IPS-NIHi11 (cell line): ENCODE measurements at places on chromosomes 3 and 15.
A peak's percentile ranks its signal among the peaks of the same experiment; 100 is the strongest.

DNA sequence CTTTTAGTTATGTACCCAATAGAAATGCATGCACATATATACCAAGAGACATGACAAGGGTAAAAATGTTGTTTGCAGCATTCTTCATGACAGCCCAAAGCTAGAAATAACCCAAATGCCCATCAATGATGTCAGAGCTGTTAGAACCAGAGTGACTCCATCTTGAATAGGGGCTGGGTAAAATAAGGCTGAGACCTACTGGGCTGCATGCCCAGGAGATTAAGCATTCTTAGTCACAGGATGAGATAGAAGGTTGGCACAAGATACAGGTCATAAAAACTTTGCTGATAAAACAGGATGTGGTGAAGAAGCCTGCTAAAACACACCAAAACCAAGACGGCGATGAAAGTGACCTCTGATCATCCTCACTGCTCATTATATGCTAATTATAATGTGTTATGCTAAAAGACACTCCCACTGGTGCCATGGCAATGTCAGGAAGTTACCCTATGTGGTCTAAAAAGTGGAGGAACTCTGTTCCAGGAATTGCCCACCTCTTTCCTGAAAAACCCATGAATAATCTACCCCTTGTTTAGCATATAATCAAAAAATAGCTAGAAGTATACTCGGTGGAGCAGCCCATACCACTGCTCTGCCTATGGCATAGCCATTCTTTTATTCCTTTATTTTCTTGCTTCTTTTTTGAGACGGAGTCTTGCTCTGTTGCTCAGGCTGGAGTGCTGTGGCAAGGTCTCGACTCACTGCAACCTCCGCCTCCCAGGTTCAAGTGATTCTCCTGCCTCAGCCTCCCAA is 32.9 kb downstream of the ZBTB11 start:
- DNase-seq: no peak

DNA sequence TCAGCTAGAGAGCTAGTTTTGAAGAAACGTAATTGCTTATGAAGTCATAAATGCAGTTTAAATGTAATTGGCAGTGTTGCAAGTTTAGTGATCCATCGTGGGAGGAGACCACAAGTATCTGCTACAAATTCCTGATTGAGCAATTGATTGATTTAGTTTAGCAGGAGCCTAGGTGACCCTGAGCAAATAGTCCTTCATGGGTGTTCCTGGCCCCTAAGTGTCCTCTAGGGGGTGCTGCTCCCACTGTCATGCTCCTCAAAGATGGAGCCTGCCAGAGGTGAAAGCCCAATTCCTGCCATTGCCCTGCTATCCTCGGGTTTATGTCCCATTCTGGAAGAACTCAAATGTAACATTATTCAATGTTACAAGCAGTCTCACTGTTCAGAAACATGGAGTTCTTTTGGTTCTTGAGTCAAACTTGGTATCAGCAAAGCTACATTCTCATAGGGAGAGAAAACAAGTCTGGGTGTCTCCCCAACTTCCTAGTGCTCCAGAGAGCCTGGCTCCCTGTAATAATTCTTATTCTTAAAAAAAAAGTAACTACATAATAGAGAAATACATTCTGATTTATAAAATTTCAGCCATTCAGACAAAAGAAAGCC is 29.8 kb upstream of the SENP5 start:
- peak; percentile 82 for DNase-seq

DNA sequence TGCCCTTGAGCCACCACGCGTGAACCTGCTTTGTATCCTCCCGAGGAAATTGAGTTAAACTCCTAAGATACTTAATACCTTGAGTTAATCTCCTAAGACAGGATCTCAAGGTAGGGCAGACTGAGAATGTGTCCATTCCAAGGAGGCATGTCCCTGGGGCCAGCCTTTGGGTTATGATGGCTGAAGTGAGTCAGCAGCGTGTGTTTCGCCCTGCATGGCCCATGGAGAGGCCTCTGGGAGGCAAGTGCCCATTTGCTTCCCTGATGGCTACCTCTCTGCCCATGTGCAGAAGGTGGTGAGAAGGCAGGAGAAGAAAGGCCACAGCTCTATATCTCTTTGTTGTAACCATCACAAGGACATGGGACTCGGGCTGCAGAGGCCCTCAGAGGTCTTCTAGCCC is 36.7 kb upstream of the LIMD1 start:
- DNase-seq: no peak

GRCh38 chr15:71747128-71748083 is 62.9 kb upstream of the NR2E3 start:
- no peak for DNase-seq

DNA sequence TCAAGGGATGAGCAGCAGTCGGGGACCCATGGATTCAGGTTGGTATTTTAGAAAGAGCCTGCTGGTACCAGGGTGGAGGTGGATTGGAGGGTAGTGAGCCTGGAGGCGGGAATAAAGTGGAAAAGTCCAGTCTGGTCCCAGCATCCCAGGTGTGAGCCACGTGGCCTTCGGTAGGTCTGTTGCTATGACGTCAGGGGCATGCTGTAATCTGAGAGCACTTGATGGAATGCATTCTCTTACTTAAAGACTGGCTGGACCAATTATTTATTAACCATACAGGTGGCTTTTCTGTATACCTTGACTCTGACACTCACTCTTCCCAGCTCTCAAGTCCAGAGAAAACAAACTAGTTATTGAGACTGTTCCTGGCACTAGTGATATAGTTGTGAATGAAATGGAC is 389.9 kb upstream of the RGMA start:
- DNase-seq: peak; percentile 36

DNA sequence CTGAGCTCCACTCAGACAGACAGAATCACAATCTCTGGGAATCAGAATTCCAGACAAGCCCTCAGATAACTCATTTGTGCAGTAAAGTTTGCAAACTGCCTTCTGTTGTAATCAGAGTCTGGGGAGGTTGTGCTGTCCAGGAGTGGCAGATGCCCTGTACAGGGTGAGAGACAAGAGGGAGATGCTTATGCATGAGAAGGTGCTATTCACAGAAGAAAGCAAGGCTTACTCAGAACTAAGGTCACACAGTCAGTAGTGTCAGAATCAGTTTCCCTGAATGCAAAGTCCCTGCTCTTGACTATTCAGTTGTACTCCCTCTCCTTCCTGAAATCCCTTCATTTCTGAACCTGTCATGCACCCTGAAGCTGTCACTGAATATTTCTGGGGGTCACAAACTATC is 43.7 kb downstream of the SRPRB start:
- DNase-seq: no peak

DNA sequence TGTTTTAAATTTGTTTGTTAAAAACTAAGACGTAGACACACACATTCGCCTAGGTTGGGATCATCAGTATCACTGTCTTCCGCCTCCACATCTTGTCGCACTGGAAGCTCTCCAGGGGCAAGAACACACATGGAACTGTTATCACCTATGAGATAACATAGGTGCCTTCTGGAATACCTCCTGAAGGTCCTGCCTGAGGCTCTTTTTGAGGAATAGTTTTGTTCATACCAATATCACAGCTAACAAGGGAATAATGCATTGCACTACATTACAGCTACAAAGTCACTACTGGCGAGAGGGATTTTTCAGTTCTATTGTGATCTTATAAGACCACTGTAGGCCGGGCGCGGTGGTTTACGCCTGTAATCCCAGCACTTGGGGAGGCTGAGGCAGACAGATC is 29.9 kb downstream of the ZWILCH start:
- no peak for DNase-seq

GRCh38 chr3:155196131-155197021 is 97.1 kb downstream of the STRIT1 start:
- DNase-seq: no peak

GRCh38 chr3:66456711-66457173 is 44.1 kb downstream of the LRIG1 start:
- no peak for DNase-seq

DNA sequence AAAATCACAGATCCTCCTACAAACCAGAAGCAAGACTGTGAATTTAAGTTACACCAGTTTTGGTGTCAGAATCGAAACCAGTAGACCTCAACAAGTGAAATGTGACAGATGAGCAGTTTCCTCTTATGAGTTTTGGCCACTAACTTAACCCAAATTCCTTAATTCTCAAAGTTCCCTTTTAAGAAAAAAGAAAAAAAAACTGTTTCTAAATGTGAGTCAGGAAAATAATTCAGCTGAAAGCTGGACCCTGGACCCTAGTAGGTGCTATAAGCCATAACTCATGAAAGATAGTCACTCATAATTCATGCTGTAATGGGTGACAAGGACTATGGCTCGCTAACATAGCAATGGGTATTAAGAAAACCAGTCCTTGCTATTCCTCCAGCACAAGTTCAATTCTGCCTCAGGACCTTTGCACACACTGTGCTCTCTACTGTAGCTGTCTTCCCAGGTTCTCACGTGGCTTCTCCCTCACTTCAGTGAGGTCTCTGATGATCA is 9.0 kb upstream of the THRB start:
- DNase-seq: no peak

- DNase-seq: no peak
Observed at GRCh38 chr3:168859574-168859973, 763.9 kb upstream of the GOLIM4 start.

- DNase-seq: no peak
Observed at GRCh38 chr15:69692342-69692741, 239.7 kb downstream of the RPLP1 start.

- no peak for DNase-seq
Observed at GRCh38 chr3:140334132-140334929, 343.5 kb upstream of the TRIM42 start.

DNA sequence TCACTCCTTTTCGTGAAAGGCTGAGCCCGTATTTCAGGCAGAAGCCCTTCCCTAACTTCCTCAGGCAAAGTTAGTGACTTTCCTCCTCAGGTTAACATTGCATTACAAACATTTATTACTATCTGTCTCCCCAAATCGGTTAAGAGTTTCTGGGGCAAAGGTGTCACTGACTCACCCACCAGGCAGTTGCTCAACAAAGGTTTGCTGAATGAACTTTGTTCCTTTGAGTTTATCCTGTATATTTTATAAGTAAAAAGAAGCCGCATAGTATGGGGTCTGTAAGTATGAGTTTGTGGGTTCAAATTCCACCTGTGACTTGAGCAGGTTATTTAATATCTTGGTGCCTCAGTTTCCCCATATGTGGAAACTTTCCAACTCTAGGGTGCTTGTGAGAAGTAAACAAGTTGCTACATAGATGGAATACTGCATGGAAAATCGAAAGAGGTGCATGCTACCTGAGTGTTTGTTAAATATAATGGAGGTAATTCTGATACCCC is 177.7 kb downstream of the THRB start:
- no peak for DNase-seq

DNA sequence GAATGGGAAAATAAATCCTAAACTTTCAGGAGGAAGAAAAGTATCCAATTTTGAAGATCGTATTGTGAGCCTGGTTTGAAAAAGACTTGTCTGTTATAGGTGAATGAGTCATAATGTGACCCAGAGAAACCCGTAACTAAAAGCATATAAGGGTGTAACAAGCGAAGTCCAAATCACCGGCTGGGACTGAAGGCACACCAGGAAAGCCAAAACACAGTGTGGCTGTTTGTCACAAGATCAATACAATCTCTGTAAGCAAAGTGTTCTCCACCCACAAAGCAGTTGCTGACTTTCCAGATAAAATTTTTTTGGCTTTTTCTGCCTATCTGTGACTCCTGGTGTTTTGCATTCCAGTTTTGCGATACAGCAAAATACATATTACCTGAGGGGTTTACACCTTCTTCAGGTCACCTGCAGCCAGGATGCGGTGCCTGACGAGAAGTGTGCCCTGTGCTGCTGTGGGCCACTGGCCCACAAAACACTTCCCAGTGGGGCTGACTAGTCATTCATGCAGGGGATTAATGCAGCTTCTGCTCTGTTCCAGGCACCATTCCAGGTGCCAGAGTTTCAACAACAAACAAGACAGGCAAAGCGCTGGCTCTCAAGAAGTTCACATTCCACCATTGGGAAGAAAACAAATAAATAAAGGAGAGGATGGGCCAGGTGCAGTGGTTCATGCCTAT is 14.4 kb downstream of the HES1 start:
- no peak for DNase-seq

DNA sequence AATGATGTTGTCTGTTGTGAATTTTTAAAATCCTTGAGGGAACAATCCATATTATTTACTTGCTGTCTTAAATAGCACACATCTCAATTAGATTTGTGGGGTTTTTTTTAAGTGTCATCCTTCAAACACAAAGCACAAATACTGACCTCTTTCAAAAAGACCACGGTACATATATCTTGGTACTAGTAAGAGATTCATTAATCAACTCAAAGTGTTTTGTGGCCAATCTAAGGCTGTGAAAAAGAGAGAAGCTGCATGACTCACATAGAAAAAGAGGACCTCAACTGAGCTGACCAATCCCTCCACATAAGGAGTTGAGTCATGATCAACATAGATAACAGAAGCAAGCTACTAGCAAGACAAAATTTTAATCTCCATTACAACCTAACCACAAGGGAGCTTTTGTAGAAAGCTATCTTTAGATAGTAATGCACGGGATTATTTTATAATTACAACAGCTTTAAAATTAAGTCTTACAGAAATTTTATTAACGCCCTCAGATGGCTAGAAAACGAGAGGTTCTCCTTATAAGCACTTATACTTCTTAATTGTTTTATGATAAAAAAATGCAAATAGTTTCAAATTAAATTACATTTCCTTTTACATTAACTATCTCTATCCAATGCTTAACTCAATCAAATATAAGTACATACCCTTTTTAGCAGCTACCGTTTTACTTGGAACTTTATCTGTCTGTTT is 60.5 kb downstream of the TOP2B start:
- no peak for DNase-seq

DNA sequence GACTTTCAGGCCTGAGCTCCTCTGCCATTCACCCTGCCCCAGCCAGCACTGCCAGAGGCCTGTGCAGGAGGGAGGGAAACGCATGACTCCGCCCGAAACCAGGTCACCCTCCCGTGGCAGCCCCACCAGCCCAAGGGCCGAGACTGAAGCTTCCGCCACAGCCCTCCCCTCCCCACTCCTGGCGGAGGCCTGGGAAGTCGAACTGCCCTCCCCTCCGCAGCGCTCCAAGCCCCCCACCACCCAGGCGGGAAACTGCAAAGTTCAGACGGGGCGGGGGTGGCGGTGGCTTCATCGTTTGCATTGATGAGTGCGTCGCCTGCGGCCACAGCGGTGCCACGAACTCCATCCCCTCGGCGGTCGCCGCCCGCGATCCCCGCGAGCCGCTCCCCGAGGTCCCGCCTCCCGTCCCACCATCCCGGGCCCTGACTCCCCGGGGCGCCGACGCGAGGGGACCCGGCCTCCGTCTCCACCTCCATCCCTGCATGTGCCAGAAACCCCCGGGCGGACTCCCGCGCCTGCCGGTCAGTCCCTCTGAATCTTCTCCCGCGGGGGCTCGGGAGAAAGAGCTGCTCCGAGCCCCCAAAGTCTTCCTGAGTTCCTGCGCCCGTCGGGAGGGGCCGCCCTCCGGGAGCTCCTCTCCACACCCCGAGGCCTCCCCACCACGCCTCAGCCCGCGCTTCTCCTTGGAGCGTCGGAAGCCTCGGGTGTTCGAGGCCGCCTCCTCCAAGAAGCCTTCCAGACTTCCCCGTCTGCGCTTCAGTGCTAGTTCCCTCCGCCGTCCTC is 698 bp downstream of the MELTF start:
- DNase-seq: no peak

GRCh38 chr3:78604341-78604740 is 1163.5 kb downstream of the ROBO1 start:
- DNase-seq: no peak
